ENCODE measurements at places on chromosomes 4 and X. TPM values are rescaled to one million over a fixed set of nuclear protein-coding genes. Genes with fewer than 3 reads are reported as not detected.
A peak's percentile ranks its signal among the peaks of the same experiment; 100 is the strongest.

Gene C1QTNF7
- 3.7 TPM for total RNA-seq

Gene TEX13B
- total RNA-seq: not detected

DNA sequence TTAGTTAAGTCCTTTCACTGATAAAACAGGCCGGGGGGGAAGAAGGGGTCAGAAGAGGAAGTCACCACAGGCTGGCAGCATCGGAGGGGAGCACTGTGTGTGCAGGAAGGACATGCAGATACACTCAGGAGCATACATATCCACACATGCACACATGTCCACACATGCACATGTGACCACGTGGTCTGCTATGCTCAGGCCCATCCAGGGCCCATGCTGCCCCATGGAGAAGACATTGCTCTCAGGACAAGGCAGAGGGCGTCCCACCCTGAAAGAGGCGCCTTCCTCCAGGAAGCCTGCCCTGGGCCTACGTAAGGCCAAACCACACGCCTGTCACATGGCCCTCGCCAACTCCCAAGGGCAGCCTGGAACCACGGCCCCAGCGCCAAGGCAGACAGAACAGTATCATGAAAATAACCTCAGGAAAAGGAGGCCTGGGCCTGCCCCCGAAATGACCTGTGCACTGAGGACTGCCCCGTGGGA, 15.8 kb downstream of the WDR1 start:
- peak overlapping the region; percentile 79 for H3K27ac ChIP-seq
- H3K27me3 ChIP-seq: no peaks in the 10 kb centered on the region
- peaks cover 53% of the 10 kb centered on the region for H3K4me1 ChIP-seq
- no peak overlapping the region for H3K4me3 ChIP-seq
- peaks cover 14% of the 10 kb centered on the region for H3K36me3 ChIP-seq

Gene HS6ST2
- total RNA-seq: 0.14 TPM

DNA sequence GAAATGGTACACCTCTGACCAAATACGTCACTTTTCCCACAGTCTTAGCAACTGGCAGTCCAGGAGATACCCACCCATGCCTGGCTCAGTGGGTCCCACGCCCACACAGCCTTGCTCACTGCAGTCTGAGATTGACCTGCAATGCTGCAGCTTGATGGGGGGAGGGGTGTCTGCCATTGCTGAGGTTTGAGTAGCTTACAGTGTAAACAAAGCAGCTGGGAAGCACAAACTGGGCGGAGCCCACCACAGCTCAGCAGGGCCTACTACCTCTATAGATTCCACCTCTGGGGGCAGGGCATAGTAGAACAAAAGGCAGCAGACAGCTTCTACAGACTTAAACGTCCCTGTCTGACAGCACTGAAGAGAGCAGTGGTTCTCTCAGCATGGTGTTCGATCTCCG, 52.7 kb downstream of the AMER1 start:
- no peaks in the 10 kb centered on the region for H3K36me3 ChIP-seq
- H3K27ac ChIP-seq: no peak overlapping the region
- H3K27me3 ChIP-seq: no peaks in the 10 kb centered on the region
- no peaks in the 10 kb centered on the region for H3K4me1 ChIP-seq
- no peak for DNase-seq
- H3K4me3 ChIP-seq: no peak overlapping the region

Gene QRFPR
- 0.82 TPM for total RNA-seq

- no peaks in the 10 kb centered on the region for H3K36me3 ChIP-seq
- peaks cover 5% of the 10 kb centered on the region for H3K4me1 ChIP-seq
- no peak overlapping the region for H3K4me3 ChIP-seq
- H3K27ac ChIP-seq: no peak overlapping the region
Observed at GRCh38 chr4:8348071-8348470, 78.5 kb downstream of the HTRA3 start.

DNA sequence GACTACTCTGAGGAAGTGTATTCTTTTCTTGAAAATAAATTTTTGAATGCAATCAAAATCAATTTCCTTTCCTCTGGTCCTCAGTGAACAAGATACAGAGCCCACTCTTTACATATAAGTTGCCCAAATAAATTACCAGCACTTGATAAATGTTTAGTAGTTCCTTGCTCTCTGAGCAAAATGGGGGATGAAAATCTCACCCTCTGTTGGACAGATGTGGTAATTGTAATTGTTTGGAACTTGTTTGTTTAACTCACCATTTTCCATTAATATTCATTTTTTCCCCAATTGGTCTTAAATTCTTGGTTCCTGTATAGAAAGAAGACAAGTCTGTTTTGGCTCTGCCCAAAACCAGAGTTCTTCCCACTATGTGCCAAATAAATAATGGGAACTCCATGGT, 146.3 kb downstream of the LDB2 start:
- no peak for DNase-seq
- H3K36me3 ChIP-seq: no peaks in the 10 kb centered on the region
- H3K27ac ChIP-seq: no peak overlapping the region
- no peak overlapping the region for H3K4me3 ChIP-seq
- H3K4me1 ChIP-seq: no peaks in the 10 kb centered on the region

DNA sequence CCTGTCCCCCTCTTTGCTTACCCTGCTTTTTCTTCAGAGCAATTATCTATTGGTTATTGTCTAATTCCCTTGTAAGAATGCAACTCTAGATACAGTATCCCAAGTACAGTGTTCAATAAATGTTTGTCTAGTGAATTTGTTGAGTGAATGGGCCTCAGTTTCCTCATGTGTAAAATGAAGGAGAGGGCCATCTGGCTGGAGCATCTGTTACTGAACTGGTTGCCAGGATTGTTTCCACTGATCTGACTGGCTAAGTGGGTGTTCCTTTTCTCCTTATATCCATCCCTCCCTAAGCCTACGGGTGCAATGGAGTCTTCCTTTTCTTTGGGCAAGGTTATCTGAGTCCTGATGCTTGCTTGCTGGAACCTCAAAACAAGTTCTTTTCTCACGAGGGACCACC, 185.2 kb upstream of the RPS6KA3 start:
- no peak overlapping the region for H3K27ac ChIP-seq
- no peaks in the 10 kb centered on the region for H3K27me3 ChIP-seq
- no peak for DNase-seq

DNA sequence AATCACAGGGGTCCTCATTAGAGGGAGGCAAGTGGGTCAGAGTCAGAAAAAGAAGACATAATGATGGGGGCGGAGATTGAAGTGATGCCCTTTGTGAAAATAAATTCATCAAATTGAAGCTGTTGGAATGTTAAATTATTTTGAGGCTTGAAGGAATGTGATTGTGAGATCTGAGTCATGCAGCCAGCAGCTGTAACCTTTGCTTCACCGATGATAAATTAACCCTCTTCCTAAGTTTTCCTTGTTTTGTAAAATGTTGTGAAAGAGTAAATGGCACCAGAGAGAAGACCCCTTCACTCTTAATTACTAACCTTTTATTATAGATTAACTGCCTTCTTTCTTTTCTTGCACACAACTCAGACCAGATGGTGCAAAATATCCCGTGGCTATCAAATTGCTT, 47.7 kb upstream of the FAM9A start:
- no peak for DNase-seq
- no peak overlapping the region for H3K4me3 ChIP-seq
- no peak overlapping the region for H3K27ac ChIP-seq
- H3K36me3 ChIP-seq: no peaks in the 10 kb centered on the region
- no peaks in the 10 kb centered on the region for H3K27me3 ChIP-seq

DNA sequence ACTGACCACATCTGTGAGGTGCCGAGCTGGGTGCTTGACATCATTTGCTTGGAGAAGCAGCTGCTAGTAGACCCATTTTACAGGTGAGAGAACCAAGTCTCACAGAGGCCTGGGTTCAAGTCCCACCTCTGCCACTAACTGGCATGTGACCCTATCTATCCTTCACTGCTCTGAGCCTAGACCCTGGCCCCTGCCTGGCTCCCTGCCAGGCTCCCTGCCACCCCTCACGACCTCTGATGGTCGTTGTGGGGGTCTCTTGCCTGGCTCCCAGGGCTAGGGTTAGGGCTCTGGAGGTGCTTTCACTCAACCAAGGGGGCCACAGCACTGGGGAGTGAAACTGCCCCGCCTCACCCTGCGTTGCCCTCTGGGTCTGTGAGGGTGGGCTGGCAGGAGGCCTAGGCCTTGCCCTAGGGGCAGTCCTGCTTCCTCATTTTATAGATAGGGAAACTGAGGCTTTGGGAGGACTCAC, 7.2 kb upstream of the ADD1 start:
- peaks cover 5% of the 10 kb centered on the region for H3K4me1 ChIP-seq
- no peaks in the 10 kb centered on the region for H3K36me3 ChIP-seq
- no peaks in the 10 kb centered on the region for H3K27me3 ChIP-seq
- H3K27ac ChIP-seq: no peak overlapping the region

DNA sequence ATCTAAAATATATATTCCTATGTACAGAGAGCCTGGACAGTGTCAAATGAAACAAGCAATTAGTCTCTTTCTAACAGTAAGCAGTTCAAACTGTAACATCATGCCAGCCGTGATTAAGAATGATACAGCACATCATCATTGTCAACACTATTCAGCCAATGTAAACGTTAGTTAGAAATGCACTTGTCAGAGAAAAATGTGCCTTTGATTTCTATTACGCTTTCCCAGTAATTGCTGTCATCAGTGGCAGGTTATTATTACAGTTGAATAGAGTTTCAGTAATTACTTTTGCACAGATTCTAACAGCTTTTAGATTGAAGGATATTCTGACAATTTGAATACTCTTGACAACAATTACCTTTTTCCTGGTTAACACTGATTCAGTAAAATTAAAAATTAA, 1007.1 kb downstream of the SH3BGRL start:
- no peaks in the 10 kb centered on the region for H3K4me1 ChIP-seq
- no peak for DNase-seq
- no peaks in the 10 kb centered on the region for H3K27me3 ChIP-seq
- no peak overlapping the region for H3K4me3 ChIP-seq
- H3K36me3 ChIP-seq: no peaks in the 10 kb centered on the region
